ENCODE measurements at places on chromosomes 2 and 18.

GRCh38 chr2:217858519-217859491 lies 144.0 kb downstream of the TNS1 start:
- peak; percentile 95 for DNase-seq

- DNase-seq = peak; percentile 52
Observed at GRCh38 chr18:74896390-74896991, 298.8 kb downstream of the ZNF407 start.

GRCh38 chr2:37425408-37425807 lies 81.0 kb downstream of the QPCT start:
- DNase-seq = no peak

GRCh38 chr18:63177259-63177658 lies 142.3 kb downstream of the BCL2 start:
- DNase-seq = no peak

GRCh38 chr2:168255866-168256265 lies 8.5 kb upstream of the STK39 start:
- no peak for DNase-seq

DNA sequence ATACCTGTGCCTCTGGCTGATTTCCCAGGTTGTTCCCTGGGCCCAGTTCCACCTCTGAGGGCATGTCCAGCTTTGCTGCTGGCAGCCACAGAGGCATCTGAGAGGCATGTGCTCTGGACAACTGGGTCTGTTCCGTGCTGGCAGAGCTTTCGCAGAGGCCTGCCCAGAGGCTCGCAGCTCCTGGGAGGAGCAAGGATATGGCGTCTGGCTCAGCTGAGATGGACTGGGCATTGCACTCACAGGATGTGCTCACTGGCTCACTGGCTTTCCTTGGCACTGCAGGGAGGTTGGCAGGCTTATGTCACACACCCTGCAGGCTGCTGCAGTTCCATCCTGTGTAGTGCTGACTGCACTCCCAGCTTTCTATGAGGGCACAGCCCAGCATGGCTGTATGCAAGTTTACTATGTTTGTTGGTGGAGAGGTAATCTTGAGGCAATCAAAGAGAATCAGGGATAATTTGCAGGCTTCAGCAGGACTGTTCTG lies 172.3 kb downstream of the PRKCE start:
- peak; percentile 89 for DNase-seq

- DNase-seq = peak; percentile 51
Observed at GRCh38 chr2:126657148-126657635, 1.2 kb downstream of the GYPC start.

DNA sequence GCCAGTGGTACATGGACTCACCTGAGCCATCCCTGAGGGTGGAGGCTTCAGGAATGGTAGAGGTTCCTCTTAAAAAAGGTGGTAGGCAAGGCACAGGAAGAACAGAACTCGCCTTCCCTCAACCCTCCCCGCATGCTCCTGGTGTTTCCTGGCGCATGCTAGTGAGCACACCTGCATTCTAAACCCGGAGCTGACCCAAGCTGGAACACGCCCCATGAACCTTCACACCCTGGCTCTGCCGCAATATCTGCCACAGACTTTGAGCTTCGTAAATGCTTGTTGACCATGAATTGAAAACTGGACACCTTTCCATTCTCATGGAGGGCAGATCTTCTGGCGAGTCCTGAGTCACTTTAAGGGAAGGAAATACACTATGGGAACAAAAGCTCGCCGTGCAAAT lies 601.3 kb upstream of the RAB6C start:
- no peak for DNase-seq

- no peak for DNase-seq
Observed at GRCh38 chr2:138658187-138658894, 121.8 kb downstream of the NXPH2 start.

DNA sequence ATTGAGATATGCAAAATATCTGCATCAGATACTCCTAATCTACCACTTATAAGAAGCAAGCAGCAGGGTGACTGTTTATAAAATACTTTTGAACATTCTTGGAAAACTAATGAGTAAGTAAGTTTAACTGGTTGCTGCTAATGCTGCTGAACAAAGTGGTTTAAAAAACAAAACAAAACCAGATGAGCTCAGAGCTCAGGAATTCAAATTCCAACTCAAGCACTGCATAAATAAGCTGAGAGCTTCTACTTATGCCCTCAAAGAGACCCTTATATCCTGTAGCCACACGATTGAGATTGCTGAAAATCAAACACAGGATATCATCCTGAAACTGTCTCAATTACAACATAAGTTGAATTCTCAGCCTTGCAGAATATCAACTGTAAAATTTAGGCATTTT lies 62.3 kb upstream of the NYAP2 start:
- DNase-seq = no peak

GRCh38 chr2:86002375-86002774 lies 103.3 kb downstream of the POLR1A start:
- no peak for DNase-seq

DNA sequence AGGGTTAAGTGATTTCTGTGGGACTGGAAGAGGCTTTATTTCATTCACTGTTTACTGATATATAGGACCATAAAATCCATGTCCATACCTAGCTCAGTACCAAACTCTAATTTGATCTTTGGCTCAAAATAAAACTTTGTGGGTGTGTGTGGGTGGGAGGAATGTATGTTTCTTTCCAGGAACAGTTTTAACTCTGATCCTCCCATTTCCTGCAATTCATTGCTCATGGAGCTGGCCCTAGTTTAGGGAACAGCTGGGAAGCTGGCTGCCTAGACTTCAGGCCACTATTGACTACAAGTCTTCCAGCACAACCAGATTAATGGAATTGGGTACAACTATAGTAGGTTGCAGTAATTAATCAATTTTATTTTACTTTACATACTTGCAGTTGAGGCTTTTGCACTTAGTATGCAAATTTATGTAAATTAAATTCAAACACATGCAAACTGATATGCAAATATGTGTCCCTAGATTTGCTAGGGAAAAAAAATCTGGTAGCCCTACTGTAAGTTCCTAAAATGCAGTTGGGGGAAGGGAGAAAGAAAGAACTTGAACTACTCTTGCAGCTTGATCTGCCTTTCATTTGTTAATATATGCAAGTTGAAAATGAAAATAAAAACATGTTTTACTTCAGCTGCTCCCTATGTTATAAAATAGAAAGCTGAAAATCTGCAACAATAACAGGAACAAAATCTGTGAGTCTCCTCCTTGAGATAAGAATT lies 1070.3 kb upstream of the CELF4 start:
- no peak for DNase-seq

- no peak for DNase-seq
Observed at GRCh38 chr2:164794432-164795231, 47.0 kb downstream of the COBLL1 start.

- DNase-seq = no peak
Observed at GRCh38 chr2:48965204-48965603, 189.1 kb downstream of the FSHR start.
